ENCODE measurements at places on chromosomes 1 and 21.

- DNase-seq: no peak
Observed at GRCh38 chr1:27489501-27489972, 430 bp downstream of the WASF2 start.

DNA sequence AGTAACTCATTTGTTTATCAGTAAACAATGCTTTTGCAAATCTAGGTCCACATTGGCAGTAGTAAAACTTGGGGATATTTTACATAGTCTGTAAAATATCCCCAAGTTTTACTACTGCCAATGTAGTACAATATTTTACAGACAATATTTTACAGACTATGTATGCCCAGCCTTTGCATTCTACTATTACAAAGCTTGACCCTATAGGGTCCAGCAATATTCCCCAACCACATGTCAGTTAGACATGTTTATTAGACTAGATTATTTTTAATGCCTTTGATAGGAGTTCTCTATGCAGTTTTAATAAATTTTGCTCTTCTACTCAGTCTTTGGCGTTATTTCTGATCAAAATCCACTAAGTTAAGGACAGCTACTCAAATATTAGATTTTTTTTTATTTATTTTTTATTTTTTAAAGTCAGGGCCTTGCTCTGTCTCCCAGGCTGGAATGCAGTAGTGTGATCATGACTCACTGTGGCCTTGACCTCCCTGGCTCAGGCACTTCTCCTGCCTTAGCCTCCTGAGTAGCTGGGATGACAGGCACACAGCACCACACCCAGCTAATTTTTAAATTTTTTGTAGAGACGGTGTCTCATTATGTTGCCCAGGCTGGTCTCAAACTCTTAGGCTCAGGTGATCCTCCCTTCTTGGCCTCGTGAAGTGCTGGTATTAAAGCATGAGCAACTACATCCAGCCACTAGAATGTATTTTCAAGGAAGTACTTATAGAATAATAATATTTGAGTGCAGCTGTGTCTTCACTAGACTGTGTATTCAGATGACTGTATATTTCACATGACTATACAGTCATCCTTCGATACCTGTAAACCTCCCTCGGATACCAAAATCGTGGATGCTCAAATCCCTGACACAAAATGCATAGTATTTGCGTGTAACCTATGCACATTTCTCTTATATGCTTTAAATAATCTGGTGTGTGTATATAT is 19.8 kb downstream of the MIER1 start:
- no peak for DNase-seq

- no peak for DNase-seq
Observed at GRCh38 chr1:66350001-66350547, 183.9 kb upstream of the SGIP1 start.

DNA sequence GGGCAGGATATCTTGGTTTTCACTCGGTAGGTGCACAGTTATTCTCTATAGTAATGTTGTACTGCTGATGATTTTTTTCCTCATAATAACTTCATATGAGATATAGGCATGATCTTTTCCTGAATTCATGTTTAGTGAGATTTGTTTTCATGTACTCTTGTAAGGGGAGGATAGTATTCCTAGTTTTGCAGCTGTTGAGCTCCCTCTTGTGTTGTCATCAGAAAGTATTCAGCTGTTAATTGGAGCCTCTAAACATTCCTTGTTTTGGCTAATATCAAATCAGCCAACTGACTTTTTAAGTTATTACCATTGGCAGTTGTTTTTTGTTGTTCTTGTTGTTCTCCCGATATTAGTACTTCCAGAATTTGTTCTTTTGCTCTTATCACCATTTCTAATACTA is 24.4 kb downstream of the OR10R2 start:
- peak; percentile 1 for DNase-seq

- no peak for DNase-seq
Observed at GRCh38 chr1:245999697-246000637, 507.1 kb downstream of the SMYD3 start.
